NCI-H1930 (cell line): ENCODE measurements at places on chromosomes 3 and 15.
A peak's percentile ranks its signal among the peaks of the same experiment; 100 is the strongest.

- DNase-seq = no peak
These were observed 155.1 kb downstream of the MECOM start for GRCh38 chr3:169508426-169508825.

DNA sequence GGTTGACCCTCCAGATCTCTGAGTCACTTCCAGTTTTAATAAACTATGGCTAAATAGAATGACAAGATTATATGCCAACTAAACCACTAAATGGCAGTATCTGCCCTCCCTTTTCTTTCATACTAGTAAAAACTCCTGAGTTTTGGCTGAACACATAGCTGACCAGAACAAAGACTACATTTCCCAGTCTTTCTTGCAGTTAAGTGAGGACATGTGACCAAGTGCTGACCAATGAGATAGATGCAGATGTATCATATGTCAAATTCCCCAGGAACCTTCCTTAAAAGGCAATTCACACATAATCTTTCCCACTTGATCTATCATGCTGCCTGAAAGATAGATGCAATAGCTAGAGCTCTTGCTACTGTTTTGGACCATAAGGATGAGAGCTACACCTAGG lies 191.3 kb downstream of the SHOX2 start:
- no peak for DNase-seq

- peak; percentile 47 for DNase-seq
These were observed 458 bp downstream of the MCF2L2 start for GRCh38 chr3:183427876-183428446.

DNA sequence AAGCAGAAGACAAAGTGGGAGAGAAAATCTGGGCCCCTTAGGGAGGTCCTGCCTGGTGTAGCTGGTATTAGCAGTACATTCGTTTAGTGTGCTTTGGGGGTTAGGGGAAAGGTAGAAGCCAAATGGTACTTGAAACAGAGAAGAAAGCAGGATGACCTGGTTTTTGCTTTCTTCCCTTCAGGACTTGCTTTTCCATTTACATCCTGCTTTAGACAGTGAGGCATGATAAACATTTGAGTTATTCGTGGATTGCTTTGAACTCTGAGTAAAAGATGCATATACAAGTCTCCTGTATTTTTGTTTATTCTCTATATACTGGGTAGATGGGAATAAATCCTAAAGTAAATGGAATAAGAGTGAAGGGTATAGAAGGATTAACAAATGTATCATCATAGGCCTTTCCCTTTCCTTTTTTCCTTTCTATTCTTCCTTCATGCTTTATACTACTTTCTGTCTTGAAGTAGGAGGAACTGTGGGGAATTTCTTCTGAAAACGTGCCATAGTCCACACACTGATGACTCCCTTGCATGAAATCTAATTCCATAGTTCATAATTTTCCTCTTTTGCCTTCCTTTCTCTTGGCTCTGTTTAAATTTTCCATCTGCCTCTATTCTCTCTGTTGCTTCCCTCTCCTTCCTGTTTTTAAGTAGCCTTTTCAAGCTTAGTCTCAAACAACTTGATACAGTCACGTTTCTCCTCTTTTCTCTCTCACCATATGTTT lies 139.5 kb upstream of the RBMS3 start:
- DNase-seq = no peak

DNA sequence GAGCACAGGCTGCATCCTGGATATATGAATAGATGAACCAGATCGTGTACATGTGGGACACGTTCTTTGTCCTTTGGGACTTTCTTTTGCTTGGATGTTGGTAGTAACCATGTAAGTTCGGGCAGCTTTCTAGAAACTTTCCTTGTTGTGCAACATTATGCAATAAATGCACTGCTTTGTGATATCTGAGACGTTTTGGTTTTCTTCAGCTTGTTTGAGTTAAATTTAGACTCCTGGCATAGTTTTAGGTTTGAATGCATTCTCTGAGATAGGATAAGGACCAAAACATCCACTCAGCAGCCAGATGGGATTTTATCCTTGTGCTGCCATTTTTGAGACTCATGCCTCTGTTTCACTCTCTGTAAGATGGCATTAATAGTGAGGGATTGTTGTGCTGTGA lies 158.9 kb downstream of the IGF1R start:
- DNase-seq = no peak

DNA sequence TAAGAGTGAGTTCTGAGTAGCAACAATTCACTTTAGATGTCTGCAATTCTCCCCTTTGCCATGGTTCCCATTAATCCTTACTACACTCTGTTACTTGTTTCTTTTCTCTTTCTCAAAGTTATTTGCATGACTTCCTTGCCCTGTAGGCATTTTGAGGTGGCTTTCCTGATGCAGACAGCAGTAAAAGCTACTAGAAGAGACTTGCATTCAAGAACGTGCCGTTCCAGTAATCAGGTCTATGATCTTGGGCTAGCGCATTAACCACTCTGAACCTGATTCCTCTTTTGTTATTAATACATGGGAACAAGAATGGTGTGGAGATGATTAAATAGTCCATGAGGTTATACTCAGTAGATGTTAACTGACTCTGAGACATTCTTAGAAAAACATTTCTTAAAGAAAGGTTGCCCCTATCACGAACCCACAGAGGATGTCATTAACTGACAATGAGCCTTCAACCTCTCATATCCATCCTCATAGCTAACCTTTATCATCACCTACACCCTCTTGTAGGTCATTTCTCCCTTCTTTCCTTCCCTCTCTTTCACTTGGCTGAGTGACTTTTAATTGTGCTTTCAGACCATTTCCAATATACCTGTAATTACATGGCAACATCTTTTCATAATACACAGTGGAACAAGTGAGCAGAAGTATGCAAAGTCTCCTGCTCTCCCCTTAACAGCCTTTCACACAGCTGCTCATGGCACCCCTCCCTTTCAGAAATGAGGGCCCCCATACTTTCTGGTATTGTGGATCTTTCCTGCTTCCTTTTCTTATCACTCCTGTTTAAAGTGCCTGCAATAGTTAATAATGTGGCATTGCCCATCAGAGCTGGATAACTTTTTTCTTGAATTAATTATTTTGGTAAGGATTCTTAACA lies 175.9 kb downstream of the CHST2 start:
- no peak for DNase-seq

GRCh38 chr3:123571264-123571972 lies 13.4 kb downstream of the HACD2 start:
- DNase-seq = no peak

GRCh38 chr3:26106228-26106627 lies 316.3 kb downstream of the OXSM start:
- DNase-seq = no peak
